ENCODE measurements at places on chromosomes 5 and 9.

GRCh38 chr5:34854459-34855174 is 15.7 kb downstream of the TTC23L start:
- no peaks in the 10 kb centered on the region for H3K36me3 ChIP-seq
- H3K4me3 ChIP-seq: no peak overlapping the region
- no peak overlapping the region for H3K27ac ChIP-seq
- no peaks in the 10 kb centered on the region for H3K4me1 ChIP-seq

DNA sequence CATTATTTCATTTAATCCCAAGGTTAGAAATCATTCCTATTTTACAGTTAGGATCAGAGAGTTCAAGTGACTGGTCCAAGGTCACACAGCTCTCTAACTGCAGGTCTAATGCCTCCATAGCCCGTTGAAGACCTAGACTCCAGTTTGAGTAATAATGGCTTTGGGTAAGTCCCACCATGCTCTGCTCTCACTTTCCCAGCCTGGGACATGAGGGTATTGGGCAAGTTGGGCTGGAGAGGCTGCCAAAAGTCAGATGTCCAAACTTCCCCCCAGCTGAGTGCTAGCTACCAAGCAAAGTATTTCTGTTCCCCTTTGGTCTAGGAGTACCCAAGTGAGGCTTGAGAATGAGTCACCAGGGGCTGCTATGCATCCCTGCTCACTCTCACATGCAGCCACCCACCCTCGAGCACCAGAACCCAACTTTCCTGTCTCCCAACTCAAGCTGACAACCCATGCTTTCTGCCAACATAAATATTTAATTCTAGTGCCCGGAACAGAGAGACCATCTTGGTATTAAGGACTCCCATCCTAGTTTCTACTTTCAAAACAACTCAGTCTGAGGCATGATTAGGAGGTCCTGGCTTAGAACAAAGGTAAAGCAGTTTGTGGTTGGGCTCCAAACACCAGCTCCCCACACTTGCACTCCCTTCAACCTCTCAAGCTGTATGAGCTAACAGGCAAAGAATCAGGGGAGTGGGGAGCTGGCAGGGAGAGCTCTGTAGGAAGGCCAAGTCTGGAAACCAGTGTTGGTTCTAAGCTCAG is 236.5 kb upstream of the TRIM32 start:
- H3K27me3 ChIP-seq: no peaks in the 10 kb centered on the region
- no peaks in the 10 kb centered on the region for H3K4me1 ChIP-seq
- no peak overlapping the region for H3K27ac ChIP-seq
- no peak for DNase-seq
- no peaks in the 10 kb centered on the region for H3K36me3 ChIP-seq
- H3K4me3 ChIP-seq: no peak overlapping the region

- DNase-seq: no peak
- no peaks in the 10 kb centered on the region for H3K36me3 ChIP-seq
- no peak overlapping the region for H3K27ac ChIP-seq
- no peaks in the 10 kb centered on the region for H3K27me3 ChIP-seq
- no peak overlapping the region for H3K4me3 ChIP-seq
These were observed 608.7 kb upstream of the FAM174A start for GRCh38 chr5:99926463-99926862.

- H3K27ac ChIP-seq: no peak within 1 kb of the TSS
- peaks cover 57% of the 10 kb centered on the region for H3K27me3 ChIP-seq
- peak within 1 kb of the TSS; percentile 33 for H3K4me3 ChIP-seq
- DNase-seq: no peak
- H3K4me1 ChIP-seq: peaks cover 6% of the 10 kb centered on the region
- no peaks in the 10 kb centered on the region for H3K36me3 ChIP-seq
These were observed at the start of gene GFI1B for GRCh38 chr9:132978451-132979131. GFI1B (plus strand) TSS chr9:132978694; CDS start chr9:132986679, 7,985 bp downstream.

- no peaks in the 10 kb centered on the region for H3K4me1 ChIP-seq
- no peaks in the 10 kb centered on the region for H3K27me3 ChIP-seq
- DNase-seq: no peak
- H3K36me3 ChIP-seq: no peaks in the 10 kb centered on the region
- no peak overlapping the region for H3K4me3 ChIP-seq
These were observed 275.3 kb downstream of the GADD45G start for GRCh38 chr9:89880161-89880560.

DNA sequence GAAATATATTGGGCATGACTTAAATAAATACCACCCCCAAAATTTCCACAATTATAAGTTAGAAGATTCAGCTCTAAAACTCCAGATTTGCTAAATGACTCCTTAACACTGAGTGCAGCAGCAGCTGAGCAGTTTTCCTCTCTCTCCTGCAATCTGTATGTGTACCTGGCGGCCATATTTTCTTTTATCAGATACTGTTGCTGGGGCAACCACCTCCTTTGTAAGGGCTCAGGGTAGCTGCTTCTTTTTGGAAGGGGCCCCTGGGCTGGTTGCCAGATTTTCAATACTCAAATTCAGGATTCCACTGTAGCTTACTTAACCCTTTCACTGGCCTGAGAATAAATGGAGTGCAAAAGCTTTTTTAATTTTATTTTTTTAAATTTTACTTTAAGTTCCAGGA is 197.0 kb downstream of the TAF11L14 start:
- no peaks in the 10 kb centered on the region for H3K4me1 ChIP-seq
- H3K4me3 ChIP-seq: no peak overlapping the region
- DNase-seq: no peak

DNA sequence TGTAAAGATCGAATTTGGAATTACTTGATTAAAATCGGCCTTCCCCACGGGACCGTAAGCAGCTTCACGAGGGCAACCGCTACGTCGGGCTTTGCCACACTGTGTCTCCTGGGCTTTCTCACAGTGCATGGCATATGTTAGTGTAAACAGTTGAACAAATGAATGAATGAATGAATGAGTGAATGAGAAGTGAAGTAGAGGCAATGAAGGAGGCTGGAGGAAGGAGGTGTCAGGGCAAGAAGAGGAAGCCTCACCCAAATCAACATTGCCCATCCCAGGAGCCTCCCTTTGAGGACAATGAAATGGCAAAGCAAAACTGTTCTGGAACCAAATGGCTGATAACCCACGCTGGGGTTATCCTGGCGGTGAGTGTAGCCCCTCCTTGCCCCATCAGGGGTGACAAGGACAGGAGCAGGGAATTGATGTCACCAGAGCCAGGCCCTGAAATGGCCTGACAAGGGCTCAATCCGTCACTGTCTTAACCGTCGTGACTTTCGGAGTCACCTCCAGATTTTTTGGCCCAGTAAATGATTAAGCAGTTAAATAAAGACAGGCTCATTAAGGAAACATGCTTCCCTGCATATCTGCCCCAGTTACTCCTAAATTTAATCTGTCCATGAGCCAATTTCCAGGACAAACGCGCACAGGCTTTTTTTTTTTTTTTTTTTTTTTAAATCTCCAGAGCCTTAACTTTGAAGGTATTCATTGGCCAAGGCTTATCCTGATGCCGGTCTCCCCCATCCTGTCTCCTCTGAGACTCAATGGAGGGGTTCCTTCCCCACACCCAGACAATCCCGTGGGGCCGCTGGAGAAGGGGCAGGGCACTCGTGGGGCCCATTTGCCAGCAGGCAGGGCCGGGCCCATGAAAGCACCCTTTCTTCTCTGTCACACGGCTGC is 88.4 kb upstream of the BOD1 start:
- peaks cover 6% of the 10 kb centered on the region for H3K27me3 ChIP-seq
- H3K27ac ChIP-seq: no peak overlapping the region
- no peaks in the 10 kb centered on the region for H3K4me1 ChIP-seq
- no peak overlapping the region for H3K4me3 ChIP-seq
- no peak for DNase-seq

DNA sequence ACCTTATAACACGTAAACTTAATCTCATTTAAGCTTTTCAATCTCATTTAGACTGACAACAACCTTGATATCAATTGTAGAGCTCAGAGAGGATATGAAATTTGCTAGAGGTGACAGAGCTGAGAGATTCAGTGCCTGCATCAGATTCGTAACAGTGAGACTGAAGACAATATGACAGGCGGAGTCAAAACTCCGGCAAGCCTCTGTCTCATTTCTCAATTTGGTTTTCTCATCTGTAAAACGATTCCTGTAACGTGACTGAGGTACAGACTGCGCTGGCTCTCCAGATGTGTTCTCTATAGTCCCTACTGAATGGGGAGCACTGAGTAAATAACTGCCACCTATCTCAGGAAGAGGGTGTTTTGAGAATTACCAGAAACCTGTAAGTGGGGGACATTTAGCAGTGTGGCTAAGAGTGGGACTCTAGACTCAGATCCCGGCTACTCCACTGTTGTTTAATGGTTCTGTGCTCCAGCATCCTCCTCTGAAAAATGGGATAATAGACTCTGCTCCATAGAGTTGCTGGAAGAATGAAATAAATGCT is 3.0 kb upstream of the MCIDAS start:
- H3K36me3 ChIP-seq: no peaks in the 10 kb centered on the region
- DNase-seq: no peak
- no peak overlapping the region for H3K27ac ChIP-seq
- H3K4me1 ChIP-seq: peaks cover 30% of the 10 kb centered on the region
- H3K4me3 ChIP-seq: no peak overlapping the region

GRCh38 chr5:107887166-107887943 is 216.6 kb upstream of the EFNA5 start:
- DNase-seq: no peak
- H3K27me3 ChIP-seq: no peaks in the 10 kb centered on the region
- H3K4me1 ChIP-seq: no peaks in the 10 kb centered on the region
- no peak overlapping the region for H3K4me3 ChIP-seq
- no peak overlapping the region for H3K27ac ChIP-seq

- no peak overlapping the region for H3K27ac ChIP-seq
- H3K36me3 ChIP-seq: peaks cover 21% of the 10 kb centered on the region
- H3K27me3 ChIP-seq: no peaks in the 10 kb centered on the region
- H3K4me1 ChIP-seq: peaks cover 4% of the 10 kb centered on the region
These were observed 143.3 kb downstream of the CDC42SE2 start for GRCh38 chr5:131406975-131407638.

- H3K27me3 ChIP-seq: no peaks in the 10 kb centered on the region
- H3K4me3 ChIP-seq: no peak overlapping the region
- H3K36me3 ChIP-seq: peaks cover 5% of the 10 kb centered on the region
- DNase-seq: no peak
- peaks cover 10% of the 10 kb centered on the region for H3K4me1 ChIP-seq
These were observed 22.3 kb upstream of the LMNB1 start for GRCh38 chr5:126754609-126755008.

DNA sequence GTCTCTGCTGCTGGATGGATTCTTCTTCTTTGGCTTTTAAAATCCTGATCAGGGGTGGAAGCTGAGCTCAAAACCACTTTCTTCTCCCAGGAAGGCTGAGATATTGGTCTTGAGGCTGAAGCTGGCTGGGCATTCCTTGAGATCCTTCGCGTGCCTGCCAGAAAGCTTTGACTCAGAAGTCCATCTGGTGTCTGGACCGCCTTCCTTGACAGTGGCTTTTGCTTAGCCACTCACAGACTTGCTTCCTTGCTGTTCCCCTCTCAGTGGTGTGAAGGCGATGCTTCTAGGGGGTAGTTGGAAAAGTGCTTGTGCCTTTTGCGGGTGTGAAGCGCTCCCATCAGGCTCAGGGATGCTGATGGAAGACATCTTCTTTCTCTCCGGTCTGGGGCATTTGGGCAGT is 45.9 kb downstream of the RGS3 start:
- H3K36me3 ChIP-seq: peaks cover 4% of the 10 kb centered on the region
- no peaks in the 10 kb centered on the region for H3K27me3 ChIP-seq
- no peak overlapping the region for H3K4me3 ChIP-seq
- no peak for DNase-seq

DNA sequence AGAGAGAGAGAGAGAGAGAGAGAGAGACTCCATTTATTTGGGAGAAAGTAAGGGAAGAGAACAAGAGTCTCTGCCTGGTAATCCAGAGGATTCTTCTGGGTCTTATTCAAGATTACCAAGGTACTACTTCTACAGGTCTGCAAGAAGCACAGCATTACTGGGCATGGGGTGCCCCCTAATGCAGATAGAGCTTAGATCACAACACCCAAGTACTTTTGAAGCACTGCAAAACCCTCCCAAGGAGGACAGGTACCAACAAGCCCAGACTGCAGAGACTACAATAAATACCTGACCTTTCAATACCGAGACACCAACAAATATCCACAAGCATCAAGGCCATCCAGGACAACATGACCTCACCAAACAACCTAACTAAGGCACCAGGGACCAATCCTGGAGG is 94.7 kb upstream of the PHF24 start:
- no peak overlapping the region for H3K4me3 ChIP-seq
- DNase-seq: no peak
- H3K27me3 ChIP-seq: peaks cover 51% of the 10 kb centered on the region
- no peaks in the 10 kb centered on the region for H3K36me3 ChIP-seq
- no peaks in the 10 kb centered on the region for H3K4me1 ChIP-seq

DNA sequence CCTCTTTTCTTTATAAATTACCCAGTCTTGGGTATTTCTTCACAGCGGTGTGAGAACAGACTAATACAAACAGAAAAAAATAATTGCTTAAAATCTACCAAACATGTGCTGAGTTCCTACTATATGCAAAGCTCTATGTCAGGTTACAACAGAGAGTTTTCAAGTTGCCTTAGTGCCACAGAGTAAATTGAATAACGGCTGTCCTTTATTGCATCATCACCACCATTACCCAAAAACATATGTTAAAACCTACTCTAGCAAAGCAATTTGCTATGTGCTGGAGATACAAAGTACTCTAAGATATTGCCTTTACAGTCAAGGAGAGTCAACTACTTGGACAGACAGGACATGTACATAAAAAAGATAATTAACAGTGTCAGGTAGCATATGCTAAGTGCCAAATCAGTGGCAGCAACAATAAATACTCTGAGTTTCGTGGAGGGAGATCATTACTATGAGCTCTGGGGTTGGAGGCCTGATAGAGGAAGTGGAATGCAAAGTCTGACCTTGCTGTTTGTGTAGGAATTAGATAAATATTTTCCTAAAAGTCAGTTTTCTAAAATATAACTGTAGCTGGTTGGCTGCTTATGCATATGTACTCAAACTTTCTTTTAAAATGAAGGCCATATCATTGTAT is 1058.7 kb upstream of the WWC1 start:
- no peaks in the 10 kb centered on the region for H3K27me3 ChIP-seq
- no peaks in the 10 kb centered on the region for H3K36me3 ChIP-seq
- H3K27ac ChIP-seq: no peak overlapping the region
- DNase-seq: no peak

DNA sequence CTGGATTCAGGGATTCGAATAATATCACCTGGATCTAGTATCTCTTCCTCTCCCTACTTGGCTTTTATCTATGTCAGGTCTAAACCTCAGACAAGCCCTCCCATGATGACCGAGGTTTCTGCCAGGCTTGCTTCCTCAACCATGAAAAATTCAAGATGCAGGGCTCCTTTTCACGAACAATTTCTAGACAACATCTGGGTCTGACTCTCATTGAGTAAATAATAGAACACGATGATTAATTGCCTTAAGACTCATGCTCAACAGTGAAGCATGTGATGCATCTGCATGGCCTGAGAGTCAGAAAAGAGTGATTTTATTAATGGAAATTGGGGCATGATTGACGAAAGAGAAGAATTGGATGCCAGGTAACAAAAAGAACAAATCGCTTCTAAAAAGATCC is 277.2 kb upstream of the ZNF608 start:
- no peaks in the 10 kb centered on the region for H3K36me3 ChIP-seq
- DNase-seq: no peak
- H3K4me1 ChIP-seq: no peaks in the 10 kb centered on the region
- no peak overlapping the region for H3K27ac ChIP-seq

GRCh38 chr5:146006470-146007190 is 70.3 kb downstream of the SH3RF2 start:
- no peaks in the 10 kb centered on the region for H3K27me3 ChIP-seq
- no peaks in the 10 kb centered on the region for H3K4me1 ChIP-seq
- H3K36me3 ChIP-seq: no peaks in the 10 kb centered on the region
- no peak overlapping the region for H3K4me3 ChIP-seq
- DNase-seq: no peak
